ENCODE measurements at places on chromosomes 6 and 20.

- no peak for DNase-seq
Measured at GRCh38 chr6:167578371-167578901, 248.3 kb upstream of the AFDN start.

DNA sequence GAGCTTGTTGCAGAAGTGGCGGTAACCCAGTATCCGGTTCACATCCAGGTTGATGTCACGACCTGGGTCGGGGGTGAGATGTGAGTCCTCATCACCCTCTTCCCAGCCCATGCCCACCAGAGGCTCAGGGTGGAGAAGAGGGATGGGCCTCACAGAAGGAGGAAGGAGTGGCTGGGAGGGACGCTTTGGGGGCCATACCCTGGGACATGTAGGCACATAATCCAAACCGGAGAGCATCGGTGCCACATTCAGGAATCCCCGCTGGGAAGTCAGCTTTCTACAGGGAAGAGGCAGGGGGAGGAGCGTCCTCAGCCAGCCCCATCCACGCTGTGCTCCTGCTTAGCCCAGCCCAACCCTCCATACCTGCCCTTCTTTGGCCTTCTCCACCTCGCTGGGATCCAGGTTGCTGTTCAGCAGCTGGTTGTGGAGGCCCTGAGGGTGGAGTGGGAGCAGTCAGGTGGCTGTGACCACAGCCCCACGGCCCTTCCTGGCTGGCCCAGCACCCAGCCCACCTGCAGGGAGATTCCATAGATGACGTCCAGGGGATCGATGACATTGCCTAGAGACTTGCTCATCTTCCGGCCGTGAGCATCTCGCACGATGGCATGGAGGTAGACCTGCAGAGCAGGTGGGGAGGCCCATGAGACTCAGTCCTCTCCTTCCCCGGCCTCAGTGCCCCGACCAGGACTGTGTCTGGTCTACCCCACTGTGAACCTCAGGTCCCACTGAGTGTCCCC lies 3.5 kb upstream of the VWA7 start:
- DNase-seq: no peak

- no peak for DNase-seq
Measured at GRCh38 chr6:23174781-23175361, 605.5 kb downstream of the HDGFL1 start.

DNA sequence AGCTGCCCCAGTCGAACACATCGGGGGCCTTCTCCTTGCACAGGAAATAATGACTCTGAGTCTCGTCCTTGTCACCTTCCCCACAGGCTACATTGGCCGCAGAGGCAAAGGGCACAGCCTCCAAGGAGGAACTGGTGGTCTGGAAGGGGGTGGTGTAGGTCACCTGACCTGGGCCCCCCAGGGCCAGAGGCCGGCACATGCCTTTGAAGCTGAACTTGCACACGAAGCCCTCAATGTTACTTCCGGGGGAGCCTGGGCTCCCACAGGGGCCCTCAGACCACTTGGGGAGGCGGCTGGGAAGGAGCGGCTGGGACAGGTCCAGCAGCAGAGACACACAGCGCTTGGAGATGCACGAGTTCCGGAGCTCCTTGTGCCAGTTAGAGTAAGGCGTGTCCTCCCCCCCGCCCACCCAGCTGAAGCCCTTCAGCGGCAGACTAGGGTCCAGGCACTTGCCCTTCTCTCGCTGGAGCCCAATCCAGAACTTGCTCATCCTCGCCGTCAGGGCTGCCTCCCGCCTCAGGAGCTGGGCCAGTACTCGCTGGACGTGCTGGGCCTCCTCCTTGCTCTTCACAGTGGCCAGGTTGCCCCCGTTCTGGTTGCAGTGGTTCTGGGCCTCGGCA lies 578 bp downstream of the CD93 start:
- no peak for DNase-seq

GRCh38 chr6:133108419-133108818 lies 132.7 kb upstream of the EYA4 start:
- no peak for DNase-seq

- no peak for DNase-seq
Measured at GRCh38 chr6:7148100-7148822, 40.5 kb downstream of the RREB1 start.

DNA sequence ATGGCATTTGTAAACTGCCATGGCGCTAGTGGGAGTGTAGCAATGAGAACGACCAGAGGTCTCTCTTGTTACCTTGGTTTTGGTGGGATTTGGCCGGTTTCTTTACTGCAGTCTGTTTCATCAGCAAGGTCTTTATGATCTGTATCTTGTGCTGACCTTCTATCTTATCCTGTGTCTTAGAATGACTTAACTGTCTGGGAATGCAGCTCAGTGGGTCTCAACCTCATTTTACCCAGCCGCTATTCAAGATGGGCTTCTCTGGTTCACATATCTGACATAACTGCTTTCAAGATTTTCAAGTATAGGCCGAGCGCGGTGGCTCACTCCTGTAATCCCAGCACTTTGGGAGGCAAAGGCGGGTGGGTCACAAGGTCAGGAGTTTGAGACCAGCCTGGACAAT lies 1.9 kb upstream of the SFT2D1 start:
- DNase-seq: no peak

- no peak for DNase-seq
Measured at GRCh38 chr6:134424165-134424797, 106.4 kb upstream of the SGK1 start.

- DNase-seq: no peak
Measured at GRCh38 chr6:164924674-164925073, 384.7 kb downstream of the C6orf118 start.

Measured in left renal pelvis (tissue), 4 donors.